ENCODE measurements at places on chromosomes 1 and 21.

DNA sequence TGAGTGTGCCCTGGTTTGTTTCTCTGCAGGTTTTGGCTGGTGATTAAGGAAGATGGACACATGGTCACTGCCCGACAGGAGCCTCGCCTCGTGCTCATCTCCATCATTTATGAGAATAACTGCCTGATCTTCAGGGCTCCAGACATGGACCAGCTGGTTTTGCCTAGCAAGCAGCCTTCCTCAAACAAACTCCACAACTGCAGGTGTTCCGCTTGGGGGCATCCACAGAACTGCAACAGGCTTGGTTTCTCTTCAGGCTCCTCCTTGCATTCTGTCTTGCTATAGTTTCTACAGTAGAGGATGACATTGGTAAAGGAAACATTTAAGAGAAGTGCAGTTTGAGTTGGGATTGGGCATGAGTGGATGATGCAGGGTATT, 6.8 kb downstream of the MTARC2 start:
- no peak for DNase-seq

GRCh38 chr21:33289199-33289819, 23.1 kb downstream of the IL10RB start:
- DNase-seq = no peak

GRCh38 chr1:109879881-109880525, 30.6 kb upstream of the CSF1 start:
- no peak for DNase-seq

DNA sequence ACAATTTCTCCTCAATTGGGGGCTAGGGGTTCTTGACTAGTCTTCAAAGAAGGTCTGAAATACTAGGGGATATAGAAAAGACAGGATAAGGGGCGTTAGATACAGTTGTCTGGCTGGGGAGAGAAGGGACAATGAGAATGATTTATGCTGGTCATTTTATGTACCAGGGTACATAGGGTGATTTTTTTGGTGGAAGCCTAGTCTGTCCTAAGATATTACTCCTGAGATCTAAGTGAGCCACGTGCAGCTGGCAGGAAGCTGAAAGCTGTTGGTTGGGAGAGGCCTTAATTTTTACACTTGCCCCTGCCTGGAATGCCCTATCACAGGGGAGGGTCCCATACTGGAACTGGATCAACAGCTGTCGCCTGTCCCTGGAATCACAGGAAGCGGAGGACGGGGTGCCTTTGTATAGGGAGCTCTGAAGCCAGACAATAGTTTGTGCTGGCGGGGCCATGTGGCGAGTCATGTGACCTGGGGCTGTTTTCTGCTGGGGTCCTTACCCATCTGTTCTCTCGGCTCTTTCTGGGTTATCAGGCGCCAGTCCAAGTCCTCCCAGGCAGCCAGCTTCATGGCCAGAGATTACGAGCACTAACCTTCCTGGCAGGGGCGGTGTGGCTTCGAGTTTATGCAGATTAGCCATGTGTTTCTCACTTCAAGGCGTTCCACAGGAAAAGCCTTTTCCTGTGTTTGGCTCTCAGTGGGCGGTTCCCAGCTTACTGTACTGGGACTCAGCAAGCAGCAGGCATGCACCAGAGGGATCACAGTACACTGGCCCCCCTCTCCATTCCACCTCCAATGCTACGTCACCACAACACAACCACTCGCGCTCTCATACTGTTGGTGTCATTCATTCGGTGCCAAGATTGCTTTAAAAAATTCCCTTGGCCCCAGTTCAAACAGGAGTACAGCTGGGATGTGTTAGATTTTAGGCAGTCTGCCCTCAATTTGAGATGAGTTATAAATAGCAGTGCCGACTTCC, 27.5 kb downstream of the ARID1A start:
- peak; percentile 84 for DNase-seq

DNA sequence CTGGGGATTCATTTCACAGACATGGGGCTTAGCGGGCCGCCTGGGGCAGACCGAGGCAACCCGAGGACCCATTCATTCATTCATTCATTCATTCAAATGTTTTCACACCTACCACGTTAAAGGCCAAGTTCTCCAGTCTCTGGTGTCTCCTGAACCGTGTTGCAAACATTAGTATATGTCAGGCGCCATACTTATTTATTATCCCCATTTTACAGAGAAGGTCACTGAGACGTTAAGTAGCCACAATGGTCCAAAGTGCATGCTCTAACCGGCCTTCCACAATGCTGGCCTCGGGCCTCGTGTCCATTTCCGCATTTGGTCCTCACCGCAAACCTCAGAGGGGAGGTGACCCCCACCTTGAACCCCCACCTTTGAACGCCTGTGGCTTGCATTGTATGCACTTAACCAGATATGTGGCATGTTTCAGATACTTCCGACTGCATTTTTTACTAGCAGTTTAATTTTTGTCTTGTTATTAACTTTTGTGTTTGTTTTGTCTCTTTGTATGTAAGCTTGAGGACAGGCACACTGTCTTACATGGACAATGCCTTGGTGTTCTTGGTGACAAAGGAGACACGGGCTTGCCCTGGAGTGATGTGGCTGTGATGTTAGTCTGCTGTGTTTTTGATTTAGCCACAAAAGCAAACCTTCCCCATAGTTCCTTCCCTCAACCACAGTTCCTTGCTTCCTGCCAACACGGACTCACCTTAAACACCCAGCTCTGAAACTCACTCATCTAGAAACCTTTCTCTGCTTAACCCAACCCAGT, 1.2 kb upstream of the IFFO2 start:
- DNase-seq = no peak

- no peak for DNase-seq
Measured at GRCh38 chr1:231931846-231932454, 305.4 kb downstream of the DISC1 start.

DNA sequence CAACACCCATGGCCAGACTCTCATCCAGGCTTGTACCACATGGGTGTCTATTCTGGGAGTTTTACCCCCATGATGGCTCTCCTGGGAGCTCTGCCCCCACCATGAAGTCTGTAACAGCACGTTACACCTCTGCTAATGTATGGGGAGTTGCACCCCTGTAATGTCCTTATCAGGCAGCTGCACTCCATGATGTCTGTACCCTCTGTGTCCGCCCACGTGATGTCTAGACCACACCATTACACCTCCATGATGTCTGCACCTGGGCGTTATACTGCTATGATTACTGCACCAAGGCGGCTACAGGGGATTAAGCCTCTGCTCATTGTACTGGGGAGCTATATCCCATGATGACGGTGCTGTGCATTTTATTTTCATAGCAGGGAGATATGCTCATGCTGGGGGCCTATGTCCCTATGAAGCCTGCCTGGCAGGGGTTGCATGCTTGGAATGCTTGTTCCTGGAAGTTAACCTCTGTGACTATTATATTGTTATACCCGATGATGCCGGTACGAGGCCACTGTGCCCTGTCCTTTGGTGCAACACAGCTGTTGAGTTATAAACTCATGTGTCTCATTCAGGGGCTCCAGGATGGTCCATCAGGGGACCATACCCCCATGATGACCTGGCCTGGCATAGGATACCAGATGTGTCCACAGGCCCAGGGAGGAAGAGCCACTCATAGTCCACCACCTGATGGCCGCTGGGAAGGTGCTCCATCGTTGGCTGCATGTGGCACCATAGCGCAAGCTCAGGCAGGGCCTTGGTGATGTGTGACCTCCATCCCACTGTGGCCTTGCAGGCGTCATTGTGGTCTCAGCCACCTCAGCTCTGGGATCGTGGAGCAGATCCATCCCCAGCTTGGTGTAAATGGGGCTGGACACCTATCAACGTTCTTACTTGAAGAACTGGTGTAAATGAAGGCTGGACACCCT, 12.1 kb downstream of the PTPRF start:
- no peak for DNase-seq

DNA sequence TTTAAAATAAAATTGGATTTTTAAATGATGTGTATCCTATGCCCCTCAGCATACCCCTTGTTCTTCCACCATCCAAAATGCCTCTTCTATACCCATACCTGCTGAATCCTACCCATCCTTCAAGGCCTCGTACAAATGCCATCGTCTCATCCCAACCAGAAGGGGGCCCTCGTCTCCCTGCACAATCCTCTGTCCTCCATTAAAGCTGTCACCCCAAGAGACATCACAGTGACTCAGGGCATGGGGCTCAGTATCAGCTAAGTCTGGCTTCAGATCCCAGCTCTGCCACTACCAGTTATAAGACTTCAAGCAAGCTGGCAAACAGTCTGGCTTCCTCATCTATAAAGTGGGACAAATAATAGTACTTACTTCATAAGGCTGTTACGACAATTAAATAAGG, 23.8 kb downstream of the IGFN1 start:
- no peak for DNase-seq

DNA sequence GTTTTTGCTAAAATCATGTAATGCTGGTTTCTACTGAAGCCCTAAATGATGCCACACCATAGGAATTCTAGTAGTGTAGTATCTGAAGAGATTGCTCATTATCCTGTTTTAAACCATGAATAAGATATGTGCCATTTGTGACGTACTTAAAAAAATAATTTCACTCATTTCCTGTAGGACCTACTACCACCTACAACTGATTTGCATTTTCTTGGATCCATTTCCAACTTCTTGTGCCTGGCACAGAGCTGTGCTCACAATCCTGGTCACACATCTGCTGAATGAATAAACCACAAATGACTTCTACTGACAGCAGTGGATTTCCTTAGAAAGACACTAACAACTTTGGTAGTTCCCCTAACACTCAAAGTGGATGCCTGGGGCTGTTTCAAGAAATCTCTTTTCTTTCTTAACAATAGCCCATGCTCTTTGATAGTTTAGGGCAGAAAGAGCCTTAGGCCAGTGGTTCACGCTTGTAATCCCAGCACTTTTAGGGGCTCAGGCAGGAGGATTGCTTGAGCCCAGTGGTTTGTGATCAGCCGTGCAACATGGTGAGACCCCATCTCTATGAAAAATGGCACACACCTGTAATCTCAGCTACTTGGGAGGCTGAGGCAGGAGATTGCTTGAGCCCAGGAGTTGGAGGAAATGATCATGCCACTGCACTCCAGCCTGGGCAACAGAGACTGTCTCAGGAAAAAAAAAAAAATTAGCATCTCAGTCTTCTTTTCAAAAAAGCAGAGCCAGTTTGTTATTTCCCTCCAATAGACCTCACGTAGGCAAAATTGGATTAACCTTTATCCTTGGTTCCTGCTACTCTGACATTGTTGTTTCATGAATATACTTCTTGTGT, 13.0 kb upstream of the BATF3 start:
- DNase-seq = peak; percentile 25

DNA sequence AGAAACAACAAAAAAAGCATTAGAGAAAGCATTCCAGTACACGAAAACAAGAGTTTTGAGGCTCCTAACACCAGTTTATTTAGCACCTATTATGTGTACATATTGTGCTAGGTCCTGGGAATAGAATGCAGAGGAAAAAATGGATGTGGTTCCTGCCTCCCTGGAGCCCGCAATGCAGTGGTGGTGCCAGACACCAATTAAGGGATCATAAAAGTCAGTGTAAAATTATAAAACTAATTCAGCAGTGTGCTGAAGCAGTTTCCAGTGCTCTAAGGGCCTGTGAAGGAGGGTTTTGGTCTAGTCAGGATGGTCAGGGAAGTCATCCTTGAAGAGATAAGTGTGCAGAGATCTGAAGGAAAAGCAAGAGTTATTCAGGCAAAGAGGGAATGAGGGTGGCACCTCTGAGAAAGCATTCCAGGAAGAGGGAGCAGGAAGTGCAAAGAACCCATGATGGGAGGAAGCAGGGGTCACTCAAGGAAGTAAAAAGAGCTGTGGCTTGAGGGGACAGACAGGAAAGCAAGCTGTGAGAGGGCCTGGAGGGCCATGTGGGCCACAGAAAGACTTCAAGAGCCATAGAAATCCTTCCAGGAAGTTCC, 65.2 kb upstream of the IFNLR1 start:
- no peak for DNase-seq

- DNase-seq = no peak
Measured at GRCh38 chr1:196896355-196896754, 8.5 kb downstream of the CFHR4 start.

- DNase-seq = no peak
Measured at GRCh38 chr1:110591956-110592355, 14.2 kb downstream of the KCNA2 start.

DNA sequence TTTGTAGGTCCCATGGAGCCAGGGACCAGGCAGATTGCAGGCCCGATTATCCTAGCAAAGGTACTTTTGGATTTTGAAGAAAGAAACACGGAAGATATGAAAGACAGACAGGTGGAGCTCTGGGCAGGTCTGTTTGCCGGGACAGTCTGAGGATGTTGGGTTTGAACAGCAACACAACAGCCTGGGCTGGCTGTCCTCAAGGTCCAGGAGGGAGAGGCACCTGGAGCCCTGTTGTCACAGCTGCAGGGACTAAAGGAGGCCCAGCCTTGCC, 14.6 kb downstream of the H6PD start:
- DNase-seq = no peak

DNA sequence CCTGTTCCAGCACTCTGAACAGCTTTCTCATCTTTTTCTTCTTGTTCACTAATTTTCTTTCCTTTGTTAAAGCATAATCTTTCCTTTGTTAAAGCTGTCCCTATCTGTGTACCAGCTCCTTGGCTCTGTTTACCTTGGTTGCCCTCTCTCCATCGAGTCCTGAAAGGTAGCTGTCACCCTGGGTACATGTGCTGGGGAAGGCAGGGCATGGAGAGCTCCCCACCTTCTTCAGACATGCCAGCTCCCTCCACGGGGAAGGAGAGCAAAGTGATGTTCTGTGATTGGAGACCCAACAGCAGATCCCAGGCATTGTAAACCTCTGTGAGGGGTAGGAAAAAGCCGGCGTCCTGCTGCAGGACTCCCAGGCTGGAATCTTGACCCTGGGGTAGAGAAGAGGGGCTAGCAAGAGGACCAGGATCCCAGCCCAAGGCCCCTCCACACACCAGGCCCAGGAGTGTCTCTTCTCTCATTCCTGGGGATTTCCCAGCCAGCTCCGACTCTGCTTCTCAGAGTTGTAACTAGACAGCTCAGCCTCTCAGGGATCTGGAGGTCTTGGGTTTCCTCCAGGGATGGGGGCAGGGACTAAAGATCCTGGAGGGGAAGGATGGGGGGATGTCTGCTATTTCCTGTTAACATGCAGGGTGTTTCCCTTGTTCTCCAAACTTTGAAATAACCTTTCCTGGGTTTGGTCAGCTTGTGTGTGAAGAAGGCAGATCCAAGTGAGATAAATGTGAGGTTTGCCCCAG, 34.4 kb downstream of the TMCC2 start:
- DNase-seq = no peak

- no peak for DNase-seq
Measured at GRCh38 chr1:27525296-27526272, 35.6 kb upstream of the WASF2 start.

DNA sequence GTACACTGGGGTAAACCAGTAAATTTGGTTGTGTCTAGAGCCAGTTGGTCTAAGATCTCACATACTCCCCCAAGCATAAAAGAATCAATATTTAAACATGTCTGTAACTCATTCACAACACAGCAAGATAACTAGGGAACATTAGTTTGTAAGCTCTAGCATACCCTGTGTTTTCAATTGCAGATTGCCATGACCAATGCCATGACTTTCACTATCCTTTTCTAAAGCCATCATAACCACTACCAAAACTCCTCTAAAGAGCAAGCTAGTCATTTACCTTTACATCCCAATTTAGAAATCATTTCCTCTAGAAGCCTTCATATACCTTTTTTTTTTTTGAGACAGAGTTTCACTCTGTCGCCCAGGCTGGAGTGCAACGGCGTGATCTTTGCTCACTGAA, 56.5 kb upstream of the PLA2G4A start:
- DNase-seq = no peak

GRCh38 chr1:206882555-206882954, 14.7 kb upstream of the IL24 start:
- no peak for DNase-seq

GRCh38 chr1:172957491-172957890, 93.2 kb downstream of the TNFSF18 start:
- DNase-seq = no peak
